ENCODE measurements at places on chromosomes 11 and 22. TPM values are rescaled to one million over a fixed set of nuclear protein-coding genes. Genes with fewer than 3 reads are reported as not detected.

NOX4 gene
- total RNA-seq: not detected

CBX7 gene
- total RNA-seq: 0.79 TPM

FZD4 gene
- total RNA-seq: 1.1 TPM

MYBPC3 gene
- not detected for total RNA-seq

C11orf87 gene
- 0.03 TPM for total RNA-seq

C22orf23 gene
- 0.30 TPM for total RNA-seq

RFPL1 gene
- not detected for total RNA-seq

BIK gene
- 1.0 TPM for total RNA-seq

RBM14 gene
- total RNA-seq: 71.8 TPM

TRPC6 gene
- 0.77 TPM for total RNA-seq

IL17REL gene
- total RNA-seq: not detected

MDK gene
- total RNA-seq: 20.6 TPM

UBQLN3 gene
- total RNA-seq: not detected

SLC22A6 gene
- not detected for total RNA-seq

OR8A1 gene
- not detected for total RNA-seq

TSPAN32 gene
- not detected for total RNA-seq

CASP5 gene
- total RNA-seq: not detected

KLHDC7B gene
- total RNA-seq: not detected

FGF4 gene
- not detected for total RNA-seq

JAM3 gene
- total RNA-seq: 4.4 TPM

C11orf86 gene
- 57.8 TPM for total RNA-seq

OR2D2 gene
- not detected for total RNA-seq

OSBP2 gene
- total RNA-seq: 15.0 TPM

NF2 gene
- total RNA-seq: 14.2 TPM

ACTN3 gene
- total RNA-seq: 0.01 TPM

JAML gene
- not detected for total RNA-seq

POU2AF2 gene
- total RNA-seq: not detected

ARL14EP gene
- 14.5 TPM for total RNA-seq

LDHA gene
- 3,232 TPM for total RNA-seq

NAALADL1 gene
- total RNA-seq: not detected

HEPHL1 gene
- not detected for total RNA-seq

RBFOX2 gene
- 37.3 TPM for total RNA-seq
